ENCODE measurements at places on chromosomes 12 and 14.
A peak's percentile ranks its signal among the peaks of the same experiment; 100 is the strongest.

GRCh38 chr12:99146730-99147129 lies 500.8 kb upstream of the GARIN6 start:
- DNase-seq = no peak

GRCh38 chr14:31275731-31276130 lies 68.1 kb upstream of the HECTD1 start:
- no peak for DNase-seq

- no peak for DNase-seq
Observed at GRCh38 chr12:58919231-58920101, 838 bp downstream of the LRIG3 start.

DNA sequence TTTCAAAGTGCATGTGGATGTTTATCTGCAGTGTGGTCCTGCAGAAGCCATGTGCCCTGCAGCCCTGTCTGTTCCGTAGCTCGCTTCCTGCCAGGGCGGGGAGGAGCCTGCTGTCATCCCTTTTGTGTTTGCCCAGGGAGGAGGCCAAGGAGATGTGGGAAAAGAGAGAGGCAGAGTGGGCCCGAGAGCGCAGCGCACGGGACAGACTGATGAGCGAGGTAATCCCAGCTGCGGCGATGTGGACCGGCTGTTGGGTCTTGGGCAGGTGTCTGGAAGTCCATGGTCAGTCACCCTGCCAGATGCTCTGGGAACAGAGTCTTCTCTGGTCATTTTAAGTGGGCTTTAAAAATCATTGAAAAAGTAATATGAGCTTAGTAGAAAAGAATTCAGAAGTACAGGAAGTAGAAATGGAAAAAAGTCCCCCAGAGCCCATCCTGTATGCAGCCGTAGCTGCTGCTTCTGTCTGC lies 12.8 kb downstream of the TCHP start:
- no peak for DNase-seq

- no peak for DNase-seq
Observed at GRCh38 chr14:89853936-89854693, 100.4 kb downstream of the EFCAB11 start.

GRCh38 chr14:23827100-23827892 lies 126.3 kb upstream of the DHRS4 start:
- DNase-seq = no peak

GRCh38 chr12:67582238-67582834 lies 66.2 kb upstream of the DYRK2 start:
- no peak for DNase-seq

DNA sequence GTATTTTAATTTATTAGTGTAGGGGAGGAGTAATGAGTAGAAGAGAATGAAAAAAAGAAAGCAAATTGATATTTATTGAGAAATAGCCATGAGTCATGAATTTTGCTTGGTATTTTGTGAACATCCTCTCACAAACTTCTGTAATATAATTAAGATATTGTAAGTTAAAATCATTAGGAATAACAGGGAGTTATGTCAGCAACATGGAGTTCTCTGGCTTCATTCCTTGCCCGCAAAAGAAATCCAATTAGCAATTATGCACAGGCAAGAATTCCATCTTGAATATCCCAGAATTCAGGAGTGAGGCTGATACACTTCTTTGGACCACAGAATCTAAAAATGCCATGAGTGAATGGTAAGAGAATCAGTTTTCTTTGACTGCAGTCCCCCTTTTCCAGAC lies 94.3 kb upstream of the PTHLH start:
- no peak for DNase-seq

DNA sequence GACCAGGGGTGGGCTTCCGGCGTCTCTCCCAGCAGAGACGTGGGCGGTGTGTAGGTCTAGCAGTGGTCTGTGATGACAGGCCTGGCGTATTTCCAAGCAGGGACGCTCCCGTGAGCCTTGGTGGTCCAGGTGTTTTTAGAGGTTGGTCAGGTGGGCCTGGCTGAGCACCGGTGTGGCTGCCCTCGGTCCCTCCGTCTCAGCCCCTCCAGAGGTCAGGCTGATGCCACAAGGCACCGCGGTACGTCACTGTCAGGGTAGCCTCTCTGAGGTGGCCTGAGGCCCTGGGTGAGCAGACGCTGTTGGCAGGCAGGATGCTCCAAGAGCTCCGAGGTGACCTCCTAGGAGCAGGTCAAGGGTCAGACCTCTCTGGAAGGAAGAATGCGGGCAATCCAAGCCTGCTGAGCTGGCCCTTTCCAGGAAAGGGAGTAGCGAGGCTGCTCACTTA lies 13.6 kb downstream of the MTA1 start:
- no peak for DNase-seq

DNA sequence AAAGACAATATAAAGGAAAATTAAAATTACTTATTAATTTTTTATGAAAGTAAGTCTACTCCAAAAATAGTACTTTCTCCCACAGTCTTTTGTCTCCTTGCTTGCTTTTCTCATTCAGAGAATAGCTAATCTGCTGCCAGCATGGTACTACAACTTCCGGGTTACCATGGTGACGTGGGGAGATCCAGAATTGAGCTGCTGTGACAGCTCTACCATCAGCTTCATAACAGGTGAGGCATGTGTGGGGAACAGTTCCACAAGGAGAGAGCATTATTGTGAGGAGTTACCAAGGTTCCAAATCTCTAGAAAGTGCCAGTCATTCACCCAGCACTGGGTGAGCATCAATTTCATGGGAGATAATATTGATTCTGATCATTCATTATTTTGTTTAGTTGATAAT lies 197.8 kb downstream of the PTPRO start:
- DNase-seq = no peak

DNA sequence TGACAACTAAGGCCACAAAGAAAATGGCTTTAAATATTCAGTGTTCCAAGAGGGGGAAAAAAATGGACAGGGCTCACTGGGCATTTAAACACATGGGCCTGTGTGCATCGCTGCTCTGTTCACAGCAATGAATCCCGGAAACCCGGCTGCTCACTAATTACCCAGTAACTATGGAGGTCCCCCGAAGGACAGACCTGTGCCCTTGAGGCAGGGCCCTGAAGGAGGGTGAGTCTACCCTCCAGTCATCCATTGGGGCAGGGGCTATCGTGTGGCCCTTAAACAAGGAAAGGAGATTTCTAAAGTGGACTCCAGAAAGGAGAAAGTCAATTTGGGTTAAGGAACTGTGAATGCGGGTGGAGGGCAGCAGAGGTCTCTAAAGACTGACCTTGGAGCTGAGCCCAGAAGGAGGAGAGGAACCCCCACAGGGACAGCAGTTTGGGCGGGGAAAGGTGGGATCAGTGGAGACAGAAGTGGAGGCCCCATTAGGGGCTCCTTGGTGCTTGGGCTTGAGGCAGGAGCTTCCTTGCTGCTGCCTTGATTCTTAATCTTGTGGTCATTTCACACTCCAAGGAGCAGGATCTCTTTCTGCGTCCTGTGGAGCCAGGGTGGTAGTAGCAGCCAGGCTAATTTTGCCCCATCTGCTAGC lies 1.4 kb upstream of the CLMN start:
- DNase-seq = no peak

DNA sequence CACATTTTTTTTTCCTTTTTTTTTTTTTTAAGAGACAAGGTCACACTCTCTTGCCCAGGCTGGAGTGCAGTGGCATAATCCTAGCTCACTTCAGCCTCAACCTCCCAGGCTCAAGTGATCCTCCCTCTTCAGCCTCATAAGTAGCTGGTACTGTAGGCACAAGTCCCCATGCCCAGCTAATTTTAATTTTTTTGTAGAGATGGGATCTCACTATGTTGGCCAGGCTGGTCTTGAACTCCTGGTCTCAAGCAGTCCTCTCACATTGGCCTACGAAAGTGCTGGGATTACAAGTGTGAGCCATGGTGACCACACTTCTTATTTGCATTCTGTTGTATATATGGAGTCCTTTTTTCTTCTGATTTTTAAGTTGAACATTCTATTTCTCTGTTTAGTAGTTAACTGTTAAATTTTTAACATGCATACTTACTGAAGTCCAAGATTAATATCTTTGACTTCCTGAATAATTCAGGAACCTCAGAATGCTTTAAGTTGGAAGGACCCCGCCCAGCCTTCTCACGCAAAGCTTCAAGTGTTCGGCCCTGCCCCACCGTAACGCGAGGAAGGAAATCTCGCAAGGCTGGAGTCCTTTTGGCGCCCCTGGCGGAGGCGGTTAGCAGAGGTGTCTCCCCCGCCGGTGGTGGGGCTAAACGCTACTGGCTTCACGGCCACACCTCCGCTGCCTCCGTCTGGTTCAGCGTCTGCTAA lies 21.6 kb downstream of the SPATS2 start:
- peak; percentile 46 for DNase-seq

GRCh38 chr12:46214668-46215436 lies 54.0 kb downstream of the SLC38A1 start:
- peak; percentile 59 for DNase-seq

DNA sequence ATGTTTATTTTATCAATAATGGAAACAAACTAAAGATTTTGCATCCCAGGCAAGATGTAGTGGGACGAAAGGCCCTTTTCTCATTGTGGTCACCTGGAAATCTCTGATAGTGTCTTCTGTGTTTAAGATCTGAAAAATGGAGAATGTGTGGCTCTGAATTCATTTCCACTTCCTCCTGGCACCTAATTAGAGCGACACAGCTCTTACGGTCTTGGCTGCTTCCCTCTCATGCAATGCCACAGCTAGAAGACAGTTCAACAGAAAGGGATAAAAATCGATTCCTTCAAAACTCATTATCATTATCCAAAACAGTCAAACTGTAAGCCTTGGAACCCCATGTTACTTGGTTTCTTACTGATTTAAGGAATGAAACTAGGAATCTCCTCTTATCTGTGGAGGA lies 9.3 kb downstream of the ST8SIA1 start:
- DNase-seq = no peak

GRCh38 chr12:71141378-71141926 lies 16.3 kb downstream of the TSPAN8 start:
- no peak for DNase-seq

DNA sequence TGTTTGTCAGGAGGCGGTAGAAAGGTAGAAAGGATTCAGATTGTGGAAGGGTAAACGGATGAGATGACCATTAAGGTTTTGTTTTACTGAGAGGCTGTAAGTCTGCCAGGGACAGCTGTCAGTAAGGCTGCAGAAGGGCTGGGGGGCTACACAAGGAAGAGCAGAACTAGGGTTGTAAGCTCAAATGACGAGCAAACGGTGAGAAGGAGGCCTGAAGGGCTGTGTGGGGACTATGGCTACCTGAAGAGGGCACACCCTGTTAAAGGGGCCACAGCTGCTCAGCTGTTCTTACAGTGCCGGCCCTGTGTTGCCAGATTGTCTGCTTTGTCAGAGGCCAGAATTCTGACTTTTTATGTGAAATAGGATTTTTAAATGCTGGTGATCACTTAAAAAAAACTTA lies 19.1 kb downstream of the VASH1 start:
- DNase-seq = no peak

DNA sequence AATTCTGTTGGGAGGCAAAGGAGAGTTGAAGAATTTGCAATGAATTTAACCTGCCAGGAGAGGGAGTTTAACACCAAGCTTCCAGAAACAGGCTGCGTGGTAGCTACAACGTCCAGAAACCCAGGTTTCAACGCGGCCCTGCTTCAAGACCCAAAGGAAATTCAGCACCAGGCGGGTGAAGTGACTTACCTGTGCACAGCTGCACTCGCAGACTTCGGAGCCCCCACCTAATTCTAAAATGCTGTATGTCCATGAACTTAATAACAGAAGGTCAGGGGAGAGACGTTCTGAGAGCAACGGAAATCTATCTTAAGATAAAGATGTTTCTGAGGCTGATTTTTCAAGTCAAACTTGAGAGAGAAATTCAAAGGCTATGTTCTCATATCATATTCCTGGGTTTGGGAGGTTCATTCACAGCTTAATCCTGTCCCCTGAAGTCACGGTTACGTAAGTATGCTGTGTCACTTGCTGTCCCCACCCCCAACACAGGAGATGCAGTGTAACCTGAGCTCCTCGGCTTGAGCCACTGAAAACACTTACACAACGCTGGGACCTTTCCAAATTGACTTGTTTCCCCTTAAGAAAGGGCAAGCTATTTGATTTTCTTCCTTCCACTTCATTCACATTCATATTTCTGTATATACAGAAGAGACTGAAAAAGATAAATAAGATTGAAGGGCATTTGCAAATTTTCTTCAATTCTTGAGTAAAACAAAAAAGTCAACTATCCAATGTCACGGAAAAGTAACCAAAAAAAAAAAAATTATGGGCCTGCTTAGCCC lies 22.7 kb downstream of the CLIP1 start:
- no peak for DNase-seq

- DNase-seq = no peak
Observed at GRCh38 chr12:96258104-96258961, 64.2 kb downstream of the ELK3 start.

- DNase-seq = no peak
Observed at GRCh38 chr12:47841910-47842309, 22.2 kb upstream of the HDAC7 start.

- DNase-seq = no peak
Observed at GRCh38 chr12:68175557-68176061, 16.1 kb upstream of the IFNG start.

GRCh38 chr14:105480807-105481801 lies 5.6 kb upstream of the CRIP1 start:
- no peak for DNase-seq

- no peak for DNase-seq
Observed at GRCh38 chr12:88518863-88519403, 61.3 kb downstream of the KITLG start.

- no peak for DNase-seq
Observed at GRCh38 chr12:8816448-8817050, 5.9 kb upstream of the A2ML1 start.
